Epithelial cell of prostate (primary cell): ENCODE measurements at places on chromosomes 2 and 18.

DNA sequence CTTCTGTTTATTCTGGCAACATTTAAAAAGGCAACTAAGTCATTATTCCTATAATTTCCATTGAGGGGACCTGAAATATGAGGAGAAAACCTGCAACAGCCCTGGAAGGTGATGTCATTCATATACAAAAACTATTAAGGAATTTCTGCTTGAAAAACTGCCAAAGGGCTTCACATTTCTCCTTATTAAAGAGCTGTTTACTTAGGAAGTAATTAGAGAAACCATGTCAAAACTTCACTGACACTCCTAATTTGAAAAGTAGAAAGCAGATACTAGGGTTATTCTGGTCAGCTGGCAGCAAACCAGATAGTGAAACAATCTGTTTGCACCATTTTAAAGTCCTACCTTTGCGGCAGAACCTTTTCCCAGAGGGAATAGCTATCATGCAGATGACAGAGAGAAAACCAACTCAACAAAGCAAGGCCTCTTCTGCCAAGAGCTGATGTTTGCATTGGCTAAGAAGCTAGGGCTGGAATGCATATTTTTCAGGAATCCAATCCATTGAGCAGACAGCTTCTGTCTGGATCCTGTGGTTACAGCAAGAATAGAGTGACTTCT is 592.2 kb upstream of the SYT4 start:
- no peak for DNase-seq

- no peak for DNase-seq
Observed at GRCh38 chr2:58131191-58132011, 84.8 kb downstream of the VRK2 start.

- DNase-seq: no peak
Observed at GRCh38 chr2:169656164-169656563, 38.0 kb downstream of the CFAP210 start.

DNA sequence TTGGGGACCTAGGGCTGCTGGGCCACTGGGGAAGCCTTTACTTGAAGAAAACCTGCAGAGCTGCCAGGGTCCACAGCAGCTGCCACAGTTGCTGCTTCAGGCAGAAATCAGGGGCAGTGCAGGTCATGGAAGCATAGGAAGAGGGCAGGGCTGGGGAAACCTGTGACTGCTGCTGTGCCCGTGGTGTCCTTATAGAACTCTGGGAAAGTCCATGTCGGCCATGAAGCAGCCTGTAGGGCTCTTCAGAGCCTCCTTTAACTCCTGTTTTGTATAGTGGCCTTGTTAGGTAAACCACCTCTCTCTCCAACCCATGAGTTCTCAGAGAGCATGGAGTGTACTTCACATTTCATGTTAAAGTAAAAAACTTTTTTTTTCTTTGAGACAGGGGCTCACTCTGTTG is 62.1 kb downstream of the SMAD4 start:
- no peak for DNase-seq

DNA sequence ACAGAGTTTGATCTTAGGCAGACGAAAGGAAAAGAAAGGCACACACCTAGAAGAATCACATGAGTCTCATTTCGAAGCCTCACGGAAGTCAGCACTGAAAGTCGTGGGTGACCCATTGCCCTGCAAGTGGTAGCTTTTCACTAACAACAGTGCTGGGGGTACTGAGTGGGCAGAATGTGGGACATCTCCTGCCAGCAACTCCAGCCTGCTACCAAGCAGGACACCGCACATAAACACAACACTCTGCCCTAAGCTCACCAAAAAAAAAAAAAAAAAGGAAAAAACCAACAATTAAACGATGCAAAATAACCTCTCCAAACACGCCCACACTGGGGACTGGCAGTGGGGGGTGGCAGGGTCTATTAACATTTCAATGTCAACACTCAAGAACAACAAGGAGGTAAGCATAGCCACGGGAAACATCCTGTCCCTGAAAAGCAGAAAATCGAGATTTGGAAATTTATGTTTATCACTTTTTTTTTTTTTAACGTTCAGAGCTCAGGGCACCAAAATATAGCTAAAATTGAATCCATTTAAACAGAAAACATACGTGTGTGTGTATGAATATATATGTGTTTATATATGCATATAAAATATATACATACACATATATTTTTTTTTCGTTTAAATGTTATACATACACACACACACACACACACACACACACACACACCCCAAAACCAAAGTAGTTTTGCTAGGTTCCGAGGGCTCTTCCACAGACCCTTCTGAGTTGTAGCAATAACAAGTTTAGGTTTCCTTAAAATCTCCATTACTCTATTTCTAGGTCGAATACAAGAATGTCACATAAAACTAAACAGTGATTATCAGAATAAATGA is 2.2 kb downstream of the INO80D start:
- no peak for DNase-seq

DNA sequence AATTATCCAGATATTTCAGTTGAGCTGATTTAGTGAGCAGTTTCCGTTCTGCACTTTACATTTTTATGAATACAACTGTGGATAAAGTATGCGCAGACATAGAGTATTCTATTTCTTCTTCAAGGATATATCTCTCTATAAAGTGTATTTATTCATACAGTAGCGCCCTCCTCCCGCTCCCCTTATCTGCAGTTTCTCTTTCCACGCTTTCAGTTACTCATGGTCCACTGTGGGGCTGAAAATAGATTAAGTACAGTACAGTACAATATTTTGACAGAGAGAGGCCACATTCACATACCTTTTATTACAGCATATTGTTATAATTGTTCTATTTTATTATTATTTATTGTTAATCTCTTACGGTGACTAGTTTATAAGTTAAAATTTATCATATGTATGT is 19.7 kb upstream of the FHL2 start:
- no peak for DNase-seq

DNA sequence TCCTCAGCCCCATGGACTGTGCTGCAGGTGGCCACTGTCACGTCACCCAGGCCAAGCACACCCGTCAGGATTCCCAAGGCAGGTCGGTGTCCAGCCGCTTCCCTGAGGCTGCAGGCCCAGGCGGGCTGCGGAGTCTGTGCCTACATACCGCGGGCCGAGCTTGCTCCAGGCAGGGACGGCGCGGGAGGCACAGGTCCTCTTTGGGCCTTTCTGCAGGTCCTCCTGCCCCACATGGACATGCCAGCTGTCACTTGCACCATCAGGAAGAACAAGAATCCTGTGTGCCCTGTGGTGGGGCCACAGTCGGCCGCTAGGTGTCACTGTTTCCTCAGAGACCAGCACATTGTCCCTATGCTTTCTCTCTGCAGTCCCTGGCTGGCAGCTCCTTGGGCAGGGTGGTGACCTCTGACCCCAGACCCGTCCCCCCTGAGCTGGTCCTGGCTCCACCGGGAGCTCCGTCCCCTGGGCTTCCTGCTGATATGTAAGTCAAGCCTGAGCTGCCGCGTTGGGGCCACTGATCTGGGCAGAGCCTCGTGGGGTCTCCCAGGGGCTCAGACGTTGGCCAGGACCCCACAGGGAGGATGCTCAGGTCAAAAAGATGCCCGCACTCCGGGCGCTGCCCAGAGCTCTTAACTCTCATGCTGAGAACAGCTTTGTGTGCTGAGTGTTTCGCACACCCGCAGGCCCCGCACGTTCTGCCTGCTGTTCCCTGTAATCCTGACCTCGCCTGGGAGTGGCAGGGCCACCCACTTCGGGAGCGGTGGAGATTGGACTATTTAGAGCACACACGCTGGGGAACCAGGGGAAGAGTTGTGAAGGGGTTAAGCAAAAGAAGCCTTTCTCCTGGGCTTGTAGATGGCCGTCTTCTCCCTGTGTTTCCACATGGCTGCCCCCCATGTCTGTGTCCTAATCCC is 17.3 kb upstream of the AGXT start:
- DNase-seq: peak; percentile 14

GRCh38 chr2:96449637-96450036 is 55.5 kb downstream of the NEURL3 start:
- DNase-seq: no peak

GRCh38 chr2:79952616-79953015 is 351.9 kb downstream of the LRRTM1 start:
- no peak for DNase-seq

- DNase-seq: no peak
Observed at GRCh38 chr2:176781570-176782217, 430.9 kb upstream of the HNRNPA3 start.

DNA sequence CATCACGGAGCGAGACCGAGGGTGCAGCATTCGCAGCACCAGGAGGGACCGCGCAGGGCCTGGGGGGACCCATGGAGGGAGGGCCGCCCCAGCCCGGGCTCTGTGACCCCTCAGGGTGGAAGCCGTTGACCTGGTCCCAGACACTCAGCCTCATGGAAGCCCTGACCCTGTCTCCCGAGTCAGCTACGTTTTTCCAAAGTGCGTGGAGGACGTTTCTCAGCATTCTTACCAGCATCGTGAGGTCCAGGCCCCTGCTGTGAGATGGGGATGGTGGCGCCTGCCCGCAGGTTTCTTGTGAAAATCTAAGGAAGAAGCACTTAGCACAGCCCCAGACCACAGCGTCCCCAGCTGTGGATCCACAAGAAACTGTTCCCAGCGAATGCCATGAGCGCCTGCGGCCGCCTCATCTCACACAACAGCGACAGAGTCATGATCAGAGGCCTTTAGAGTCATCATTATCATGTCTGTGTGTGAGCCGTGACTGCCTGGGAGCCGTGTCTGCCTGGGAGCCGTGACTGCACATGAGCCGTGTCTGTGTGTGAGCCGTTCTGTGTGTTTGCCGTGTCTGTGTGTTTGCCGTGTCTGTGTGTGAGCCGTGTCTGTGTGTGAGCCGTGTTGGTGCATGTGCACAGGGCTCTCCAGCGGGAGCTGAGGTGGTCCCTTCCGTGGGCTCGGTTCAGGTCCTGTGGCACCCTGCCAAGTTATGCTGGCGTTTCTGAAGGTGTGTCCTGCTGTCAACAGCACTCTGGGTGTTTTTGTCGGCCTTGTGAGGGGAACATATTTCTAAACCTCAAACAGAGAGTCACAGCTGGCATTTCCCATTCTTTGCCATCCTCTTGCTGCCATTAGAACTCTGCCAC is 49.2 kb upstream of the KCNG2 start:
- DNase-seq: no peak
